ENCODE measurements at places on chromosomes 3 and 15. TPM values are rescaled to one million over a fixed set of nuclear protein-coding genes. Genes with fewer than 3 reads are reported as not detected.

- H3K27me3 ChIP-seq, result peaks cover 25% of the 10 kb centered on the region
- peaks cover 8% of the 10 kb centered on the region for H3K4me1 ChIP-seq
- DNase-seq, result peak; percentile 40
- peak within 1 kb of the TSS; percentile 69 for H3K27ac ChIP-seq
- no peaks in the 10 kb centered on the region for H3K36me3 ChIP-seq
Observed at GRCh38 chr15:62165104-62165792, at the start of gene C2CD4B. Gene C2CD4B, minus strand, starts transcription at chr15:62165285. Its CDS starts 301 bp downstream, at chr15:62164984.

DNA sequence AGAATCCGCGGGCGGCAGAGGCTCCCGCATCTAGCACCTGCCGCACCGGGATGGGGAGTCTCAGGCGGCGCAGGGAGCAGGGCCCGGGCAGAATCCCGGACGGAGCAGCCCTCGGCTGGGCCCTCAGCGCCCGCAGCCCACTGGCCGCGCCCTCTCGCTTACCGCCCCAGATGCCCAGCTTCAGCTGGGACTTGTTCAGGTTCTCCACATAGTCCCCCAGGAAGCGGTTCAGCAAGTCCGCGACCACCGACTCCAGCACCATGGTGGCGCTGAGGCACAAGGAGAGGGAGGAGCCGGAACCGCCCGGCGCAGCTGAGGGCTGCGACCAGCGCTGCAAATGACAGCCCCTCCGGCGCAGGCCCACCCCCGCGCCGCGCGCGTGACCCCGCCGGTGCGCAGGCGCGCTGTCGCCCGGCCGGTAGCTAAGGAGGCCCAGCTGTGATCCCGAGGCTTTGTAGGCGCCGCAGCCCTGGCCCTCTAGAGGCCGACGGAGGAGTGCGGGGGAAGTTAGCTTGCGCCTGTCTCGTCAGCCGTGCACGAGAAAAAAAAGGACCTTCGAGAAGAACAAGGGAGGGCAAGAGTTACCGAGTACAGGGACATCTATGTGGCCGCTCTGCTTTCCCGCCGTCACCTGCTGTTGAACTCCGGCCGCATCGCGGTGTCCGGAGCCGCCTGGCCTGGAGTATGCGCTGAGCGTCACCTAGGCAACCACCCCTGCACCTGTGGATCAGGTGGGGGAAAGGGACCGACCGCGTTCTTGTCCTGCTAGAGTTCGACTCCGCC lies at the start of gene VPS13C:
Gene VPS13C (minus strand): TSS at position 335 of the 783 bp plus-strand sequence. CDS start 73 bp downstream, at position 262.
- peak within 1 kb of the TSS; percentile 89 for H3K4me3 ChIP-seq
- DNase-seq, result peak; percentile 97
- H3K36me3 ChIP-seq, result no peaks in the 10 kb centered on the region
- peak within 1 kb of the TSS; percentile 94 for H3K27ac ChIP-seq
- peaks cover 7% of the 10 kb centered on the region for H3K4me1 ChIP-seq

DNA sequence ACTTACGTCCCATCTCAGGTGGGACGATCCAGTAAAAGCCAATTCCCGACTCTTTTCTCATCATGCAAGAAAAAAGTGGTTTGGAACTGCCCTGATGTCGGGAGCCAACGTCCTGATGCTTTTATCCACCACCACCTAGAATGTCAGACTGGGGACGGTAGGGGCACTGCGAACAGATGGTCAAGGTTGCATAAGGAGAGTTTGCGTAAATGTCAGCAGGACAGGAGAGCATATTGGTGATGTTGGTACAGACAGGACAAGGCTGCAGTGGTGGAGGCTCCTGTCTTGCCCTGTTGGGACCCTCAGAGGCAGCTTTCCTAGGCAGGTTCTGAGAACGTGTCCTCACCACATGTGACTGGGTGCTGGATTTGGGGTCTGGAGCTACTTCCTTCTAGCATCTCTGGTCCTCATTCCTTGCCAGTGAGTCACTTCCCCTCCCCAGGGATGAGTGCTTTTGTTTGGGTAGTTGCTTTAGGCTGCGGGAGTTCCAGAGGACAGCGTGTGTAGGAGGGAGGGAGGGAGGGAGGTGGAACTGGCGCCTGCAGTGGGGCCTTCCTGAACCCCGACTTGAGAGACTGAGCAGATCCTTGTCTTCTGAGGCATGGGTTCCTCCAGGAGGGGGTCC lies 21.0 kb downstream of the THSD4 start:
- no peak overlapping the region for H3K4me3 ChIP-seq
- H3K4me1 ChIP-seq, result peaks cover 26% of the 10 kb centered on the region
- no peaks in the 10 kb centered on the region for H3K36me3 ChIP-seq
- no peaks in the 10 kb centered on the region for H3K27me3 ChIP-seq
- no peak overlapping the region for H3K27ac ChIP-seq

GRCh38 chr15:35626571-35627318 lies 80.8 kb upstream of the DPH6 start:
- H3K4me1 ChIP-seq, result no peaks in the 10 kb centered on the region
- no peaks in the 10 kb centered on the region for H3K36me3 ChIP-seq
- H3K27me3 ChIP-seq, result no peaks in the 10 kb centered on the region
- no peak overlapping the region for H3K27ac ChIP-seq
- no peak overlapping the region for H3K4me3 ChIP-seq

- H3K4me3 ChIP-seq, result no peak overlapping the region
- no peak for DNase-seq
- no peaks in the 10 kb centered on the region for H3K4me1 ChIP-seq
- no peaks in the 10 kb centered on the region for H3K36me3 ChIP-seq
Observed at GRCh38 chr3:41819236-41819635, 142.7 kb downstream of the ULK4 start.

GRCh38 chr3:22593638-22594037 lies 609.5 kb upstream of the UBE2E2 start:
- no peak overlapping the region for H3K27ac ChIP-seq
- no peaks in the 10 kb centered on the region for H3K27me3 ChIP-seq
- no peaks in the 10 kb centered on the region for H3K36me3 ChIP-seq
- DNase-seq, result no peak
- H3K4me1 ChIP-seq, result no peaks in the 10 kb centered on the region

- no peaks in the 10 kb centered on the region for H3K27me3 ChIP-seq
- H3K36me3 ChIP-seq, result no peaks in the 10 kb centered on the region
- no peak for DNase-seq
Observed at GRCh38 chr3:64865839-64866570, 178.2 kb upstream of the ADAMTS9 start.

DNA sequence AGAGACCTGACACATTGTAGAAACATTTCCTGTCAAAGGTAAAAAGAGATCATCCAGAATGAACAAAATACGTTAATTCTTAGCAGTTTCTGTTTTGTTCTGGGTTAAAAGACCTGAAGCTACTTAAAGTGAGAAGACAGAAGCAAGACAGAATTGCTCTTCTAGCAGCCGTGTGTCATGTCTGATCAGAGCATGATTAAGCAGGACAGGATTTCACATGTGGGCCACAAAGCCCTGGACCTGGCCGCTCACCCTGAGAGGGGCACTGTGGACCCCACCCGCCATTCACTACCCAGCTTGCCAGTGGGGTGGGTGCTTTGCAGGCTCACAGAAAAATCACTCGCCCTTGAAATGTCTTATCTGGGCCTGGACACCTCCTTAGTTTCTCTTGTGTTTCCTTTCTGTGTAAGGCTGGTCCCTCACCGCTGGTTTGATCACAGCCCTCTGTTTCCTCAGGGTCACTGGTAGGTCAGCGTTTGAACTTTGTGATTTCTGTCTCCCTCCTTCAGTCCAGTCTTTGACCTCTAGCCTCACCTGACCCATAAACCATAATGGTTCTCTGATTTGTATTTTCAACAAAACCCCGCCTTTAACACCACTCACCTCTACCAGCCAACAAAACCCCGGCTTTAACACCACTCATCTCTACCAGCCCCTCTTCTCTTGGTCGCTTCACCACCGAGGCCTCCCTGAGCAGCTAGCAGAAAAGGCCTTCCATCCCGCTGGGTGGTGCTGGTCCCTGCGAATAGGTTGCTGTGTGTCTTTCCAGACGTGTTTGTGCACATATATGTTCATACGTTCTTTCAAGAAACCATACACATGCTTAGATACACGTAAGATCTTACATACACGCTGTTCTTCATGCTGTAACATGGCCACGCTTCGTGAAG lies 185.0 kb downstream of the OR4M2 start:
- no peak overlapping the region for H3K4me3 ChIP-seq
- no peaks in the 10 kb centered on the region for H3K27me3 ChIP-seq
- no peak overlapping the region for H3K27ac ChIP-seq
- DNase-seq, result no peak

DNA sequence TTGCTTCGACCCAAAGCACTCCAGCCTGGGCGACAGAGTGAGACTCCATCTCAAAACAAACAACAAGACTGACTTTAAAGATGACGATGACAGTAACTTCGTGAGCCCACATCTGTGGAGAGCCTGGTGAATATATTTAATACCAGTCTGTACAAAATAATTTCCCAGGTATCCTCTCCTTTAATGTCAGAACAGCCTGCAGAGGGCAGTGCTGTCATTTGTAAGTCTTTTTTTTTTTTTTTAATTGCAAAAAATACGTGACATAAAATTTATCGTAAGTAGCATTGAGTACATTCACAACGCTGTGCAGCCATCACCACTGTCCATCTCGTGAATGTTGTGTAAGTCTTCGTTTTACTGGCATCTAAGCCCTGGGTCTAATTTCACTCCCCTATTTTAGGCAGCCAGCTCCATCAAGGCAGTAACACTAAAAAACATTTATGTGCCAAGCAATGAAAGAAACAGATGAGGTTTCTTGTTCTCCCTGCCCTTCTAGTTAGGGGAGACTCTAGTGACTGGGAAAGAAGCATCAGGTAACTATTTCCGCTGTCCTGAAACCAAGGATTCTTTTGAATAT lies 1.4 kb downstream of the HTD2 start:
- H3K27me3 ChIP-seq, result no peaks in the 10 kb centered on the region
- H3K4me3 ChIP-seq, result peak overlapping the region; percentile 95
- peaks cover 18% of the 10 kb centered on the region for H3K4me1 ChIP-seq
- H3K27ac ChIP-seq, result no peak overlapping the region

The HYAL1 gene
- 1.3 TPM for total RNA-seq

The SPINT1 gene
- total RNA-seq, result 0.40 TPM
